DMS53 (cell line): ENCODE measurements at places on chromosomes 4 and X.

- DNase-seq, result peak; percentile 89
Measured at GRCh38 chr4:129822701-129823100, 726.7 kb downstream of the C4orf33 start.

DNA sequence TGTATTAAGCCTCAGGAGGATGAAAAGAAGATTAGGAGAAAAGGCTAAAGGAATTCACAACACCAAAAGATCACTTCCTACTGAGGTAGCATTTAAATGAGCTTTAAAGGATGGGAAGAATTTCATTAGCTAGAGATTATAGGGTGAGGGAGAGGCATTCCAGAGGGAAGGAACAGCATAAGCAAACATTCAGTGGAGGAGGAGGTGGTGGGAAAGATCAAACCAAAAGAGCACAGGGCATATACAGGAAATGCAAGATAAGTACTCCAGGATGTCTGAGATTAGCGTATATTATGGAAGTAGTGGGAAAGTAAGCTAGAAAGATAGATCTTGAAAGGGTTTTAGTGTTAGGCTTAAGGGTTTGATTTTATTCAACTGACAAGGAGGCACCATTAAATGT lies 84.8 kb downstream of the COL4A6 start:
- DNase-seq, result no peak

DNA sequence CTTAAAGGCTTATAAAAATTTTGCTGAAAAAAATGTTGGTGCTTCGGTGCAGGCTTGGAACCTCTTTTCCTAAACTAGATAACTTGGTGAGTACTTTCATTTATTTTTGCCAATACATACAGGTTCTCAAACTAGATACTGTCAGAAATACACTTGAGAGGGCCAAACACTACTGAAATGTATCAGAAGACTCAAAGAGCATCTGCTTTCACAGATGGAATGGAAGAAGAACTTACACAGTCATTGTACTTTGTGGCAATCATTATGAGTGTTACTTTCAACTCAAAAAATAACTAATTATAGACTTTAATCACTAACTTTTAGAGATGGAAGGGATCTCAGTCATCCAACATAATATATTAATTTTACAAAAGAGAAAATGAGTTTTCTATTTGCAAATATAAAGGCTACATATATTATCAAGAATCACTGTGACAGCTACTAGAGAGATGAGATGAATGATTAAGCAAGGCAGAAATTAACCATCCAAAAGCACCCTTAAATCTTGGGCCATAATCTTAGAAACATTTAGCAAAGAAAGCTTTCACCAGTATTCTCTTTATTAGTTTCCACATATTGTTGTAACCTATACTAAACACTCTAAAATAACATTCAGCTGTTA lies 1.0 kb downstream of the ENAM start:
- no peak for DNase-seq

GRCh38 chr4:114036426-114036825 lies 57.0 kb upstream of the ARSJ start:
- peak; percentile 94 for DNase-seq

GRCh38 chrX:68568136-68568535 lies 69.3 kb downstream of the YIPF6 start:
- DNase-seq, result no peak

- peak; percentile 58 for DNase-seq
Measured at GRCh38 chrX:111568354-111568753, 56.9 kb downstream of the SERTM2 start.

GRCh38 chr4:166091146-166091545 lies 218.1 kb downstream of the TLL1 start:
- peak; percentile 22 for DNase-seq
